ENCODE measurements at places on chromosomes 13 and 19. TPM values are rescaled to one million over a fixed set of nuclear protein-coding genes. Genes with fewer than 3 reads are reported as not detected.
A peak's percentile ranks its signal among the peaks of the same experiment; 100 is the strongest.

Gene TMEM38A
- 86.7 TPM for total RNA-seq

Gene PLIN3
- total RNA-seq = 26.8 TPM

DNA sequence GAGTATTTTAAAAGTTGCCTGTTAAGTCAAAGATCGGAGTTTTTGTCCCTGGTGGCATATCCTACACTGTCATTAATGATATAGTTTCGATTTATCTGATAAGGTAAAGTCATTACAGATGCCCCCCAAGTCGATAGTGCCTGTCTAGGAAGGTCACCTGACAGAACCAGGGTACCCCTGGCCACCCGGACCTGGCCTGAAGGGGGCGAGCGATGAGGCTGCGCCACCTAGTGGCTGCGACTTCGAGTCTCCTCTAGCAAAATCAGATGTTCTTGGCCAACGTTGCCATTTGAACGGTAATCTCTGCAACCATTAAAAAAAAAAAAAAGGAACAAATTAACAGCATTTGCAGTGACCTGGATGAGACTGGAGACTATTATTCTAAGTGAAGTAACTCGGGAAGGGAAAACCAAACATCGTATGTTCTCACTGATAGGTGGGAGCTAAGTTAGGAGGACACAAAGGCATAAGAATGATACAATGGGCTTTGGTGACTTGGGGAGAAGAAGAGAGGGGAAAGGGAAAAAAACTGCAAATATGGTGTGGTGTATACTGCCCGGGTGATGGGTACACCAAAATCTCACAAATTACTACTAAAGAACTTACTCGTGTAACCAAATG is 565.1 kb downstream of the LIG4 start:
- DNase-seq = peak; percentile 50

Gene ERICH6B
- not detected for total RNA-seq

DNA sequence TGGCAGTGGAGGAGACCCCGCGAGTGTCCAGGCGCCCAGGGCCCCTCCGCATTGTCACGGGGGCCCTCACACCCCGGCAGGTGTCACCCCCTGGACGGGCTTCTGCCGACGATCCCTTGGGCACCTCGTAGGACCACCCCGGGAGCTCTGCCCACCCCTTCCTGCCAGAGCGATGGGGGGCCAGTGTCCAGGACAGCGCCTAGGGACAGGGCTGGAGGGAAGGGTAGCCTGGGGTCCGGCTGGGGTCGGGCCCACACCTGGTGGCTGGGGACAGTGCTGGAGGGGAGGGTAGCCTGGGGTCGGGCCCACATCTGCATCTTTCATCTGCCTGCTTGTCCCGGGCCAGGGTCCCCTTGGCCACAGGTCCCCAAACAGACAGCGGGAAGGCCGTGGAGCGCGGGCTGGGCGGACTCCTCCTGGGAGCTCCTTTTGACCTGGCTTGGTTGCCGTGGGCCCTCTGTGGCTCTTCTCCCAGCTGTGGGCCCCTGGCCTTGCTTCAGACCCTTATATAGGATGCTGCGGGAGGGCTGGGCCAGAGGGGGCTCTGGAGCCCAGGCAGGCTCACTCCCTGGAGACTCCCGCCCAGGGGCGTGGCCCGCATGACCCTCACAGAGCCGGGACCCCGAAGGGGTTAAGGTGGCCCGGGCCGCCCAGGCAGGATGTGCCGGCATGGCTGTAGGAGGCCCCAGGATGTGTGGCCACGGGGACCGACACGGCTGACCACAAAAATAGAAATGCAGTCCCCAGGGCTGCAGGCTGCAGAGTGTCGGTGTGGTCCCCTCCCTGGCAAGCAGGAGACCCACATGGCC is 74.1 kb upstream of the MCF2L start:
- DNase-seq = no peak

DNA sequence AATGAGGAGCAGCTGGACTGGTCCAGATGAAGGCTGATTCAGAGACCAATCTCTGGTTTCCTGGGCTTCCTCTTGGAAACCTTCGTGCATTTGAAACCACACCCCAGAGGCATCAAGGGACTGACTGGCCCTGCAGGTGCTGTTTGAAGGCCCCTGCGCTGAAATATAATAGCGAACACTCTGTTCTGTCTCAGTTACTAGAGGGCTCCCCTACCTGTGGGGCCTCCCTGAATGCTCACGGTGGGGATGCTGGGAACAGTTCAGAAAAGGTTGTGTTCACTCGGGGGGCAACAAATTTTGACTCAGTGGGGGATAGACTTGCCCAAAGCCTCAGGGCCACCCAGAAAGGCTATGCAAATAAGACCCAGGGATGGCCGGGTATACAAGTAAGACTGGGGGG is 6.4 kb downstream of the CCDC8 start:
- DNase-seq = no peak

- no peak for DNase-seq
Observed at GRCh38 chr13:105814902-105815250, 720.6 kb downstream of the EFNB2 start.

- DNase-seq = peak; percentile 48
Observed at GRCh38 chr19:16836115-16837034, 7.2 kb downstream of the SIN3B start.

Gene APC2
- 0.40 TPM for total RNA-seq

DNA sequence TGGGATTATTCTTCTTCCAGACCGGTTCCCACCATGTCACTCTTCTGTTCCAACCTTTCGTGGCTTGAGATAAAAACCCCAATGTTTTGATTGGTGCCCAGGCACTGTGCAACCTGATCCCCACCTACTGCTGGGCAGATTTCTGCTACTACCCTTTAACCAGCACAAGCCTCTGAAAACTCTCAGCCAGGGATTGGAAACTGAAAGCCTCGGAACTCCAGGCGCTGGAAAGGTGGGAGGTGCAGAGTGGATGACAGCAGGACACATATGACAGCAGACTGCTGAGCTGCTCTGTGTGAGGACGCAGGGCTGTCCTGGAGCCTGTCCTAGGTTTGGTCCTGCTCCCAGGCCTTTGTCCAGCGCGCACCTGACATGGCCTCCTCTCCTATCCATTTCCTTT is 68.5 kb upstream of the GTF3A start:
- DNase-seq = no peak

DNA sequence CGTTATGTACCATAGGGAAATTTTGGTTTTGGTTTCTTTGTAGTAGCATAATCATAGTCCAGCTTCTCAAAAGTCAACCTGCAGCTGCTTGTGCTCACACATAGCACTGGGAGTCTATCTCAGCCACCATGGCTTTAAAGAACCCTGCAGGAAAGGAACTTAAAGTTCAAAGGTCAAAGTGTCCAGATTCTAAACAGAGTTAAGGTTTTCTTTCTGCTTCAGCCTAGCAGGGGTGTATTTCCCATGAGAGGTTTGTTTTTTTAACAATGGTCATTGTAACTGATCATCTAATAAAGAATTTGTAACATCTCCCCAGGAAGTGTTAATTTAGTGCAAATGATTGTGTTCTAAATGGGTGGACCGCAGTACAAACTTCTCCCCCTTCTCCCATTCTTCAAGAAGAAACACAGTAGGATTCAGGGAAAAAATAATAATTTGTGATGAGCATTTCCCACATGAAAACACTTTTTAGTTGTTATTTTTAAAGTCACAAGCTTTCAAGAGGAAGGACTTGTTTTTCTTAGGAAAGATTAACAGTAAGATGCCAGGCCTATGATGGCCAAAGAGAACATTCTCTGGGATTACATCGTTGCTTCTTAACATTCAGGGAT is 168.0 kb downstream of the EFNB2 start:
- no peak for DNase-seq

Gene DACT3
- 14.6 TPM for total RNA-seq

DNA sequence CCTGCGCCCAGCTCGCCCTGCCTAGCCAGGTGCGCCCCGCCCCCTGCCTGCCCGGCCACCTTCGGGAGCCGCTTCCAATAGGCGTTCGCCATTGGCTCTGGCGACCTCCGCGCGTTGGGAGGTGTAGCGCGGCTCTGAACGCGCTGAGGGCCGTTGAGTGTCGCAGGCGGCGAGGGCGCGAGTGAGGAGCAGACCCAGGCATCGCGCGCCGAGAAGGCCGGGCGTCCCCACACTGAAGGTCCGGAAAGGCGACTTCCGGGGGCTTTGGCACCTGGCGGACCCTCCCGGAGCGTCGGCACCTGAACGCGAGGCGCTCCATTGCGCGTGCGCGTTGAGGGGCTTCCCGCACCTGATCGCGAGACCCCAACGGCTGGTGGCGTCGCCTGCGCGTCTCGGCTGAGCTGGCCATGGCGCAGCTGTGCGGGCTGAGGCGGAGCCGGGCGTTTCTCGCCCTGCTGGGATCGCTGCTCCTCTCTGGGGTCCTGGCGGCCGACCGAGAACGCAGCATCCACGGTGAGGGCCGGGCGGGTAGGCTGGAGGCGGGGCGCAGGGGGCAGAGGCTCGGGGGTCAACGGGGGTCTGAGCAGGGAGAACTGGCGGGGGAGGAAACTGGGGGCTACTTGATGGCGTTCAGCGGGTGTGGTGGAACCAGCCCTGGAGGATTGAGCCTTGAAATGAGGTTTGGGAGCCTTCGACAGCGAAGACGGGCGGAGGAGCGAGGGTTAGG is at the start of gene SPINT2:
TSS of gene SPINT2 (plus strand) at position 88 of the 727 bp plus-strand sequence. CDS start at position 408, 320 bp downstream.
- DNase-seq = no peak

Gene ZNF808
- total RNA-seq = 15.9 TPM

DNA sequence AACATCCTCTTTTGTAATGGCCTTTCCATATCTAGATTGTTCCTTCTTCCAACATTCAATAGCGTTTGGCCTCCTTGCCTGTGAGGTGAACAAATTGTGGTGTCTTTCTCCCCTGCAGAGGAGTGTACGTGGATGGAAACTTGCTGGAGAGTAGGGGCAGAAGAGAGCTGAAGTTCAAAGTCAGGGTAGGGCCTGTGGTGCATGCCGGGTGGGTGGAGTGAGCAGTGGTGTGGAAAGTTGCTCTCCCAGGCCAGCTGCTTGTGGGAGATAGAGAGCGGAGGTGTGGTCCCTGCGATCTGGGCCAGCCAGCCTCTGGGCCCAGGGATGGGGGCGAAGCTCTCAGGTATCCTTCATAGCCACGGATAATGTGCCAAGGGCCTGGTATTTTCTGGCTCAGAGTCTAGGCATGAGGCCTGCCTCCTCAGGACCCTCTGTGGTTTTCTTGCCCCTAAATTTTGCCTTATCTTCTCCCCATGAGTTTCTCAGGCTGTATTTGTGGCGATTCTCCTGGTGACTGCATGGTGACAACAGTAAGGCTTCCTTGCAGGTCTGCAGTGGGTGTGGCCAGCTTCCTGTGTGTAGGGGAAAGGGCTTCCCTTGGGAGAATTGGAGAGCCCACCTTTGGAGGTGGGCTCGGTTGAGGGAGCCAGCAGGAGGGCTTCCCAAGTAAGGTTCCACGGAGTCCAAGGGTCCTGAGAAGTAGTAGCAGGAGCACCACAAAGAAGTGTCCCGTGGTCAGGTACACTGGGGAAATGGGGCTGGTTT is 6.7 kb downstream of the RGCC start:
- peak; percentile 30 for DNase-seq

- peak; percentile 80 for DNase-seq
Observed at GRCh38 chr13:51155776-51156515, 44.9 kb upstream of the C13orf42 start.

DNA sequence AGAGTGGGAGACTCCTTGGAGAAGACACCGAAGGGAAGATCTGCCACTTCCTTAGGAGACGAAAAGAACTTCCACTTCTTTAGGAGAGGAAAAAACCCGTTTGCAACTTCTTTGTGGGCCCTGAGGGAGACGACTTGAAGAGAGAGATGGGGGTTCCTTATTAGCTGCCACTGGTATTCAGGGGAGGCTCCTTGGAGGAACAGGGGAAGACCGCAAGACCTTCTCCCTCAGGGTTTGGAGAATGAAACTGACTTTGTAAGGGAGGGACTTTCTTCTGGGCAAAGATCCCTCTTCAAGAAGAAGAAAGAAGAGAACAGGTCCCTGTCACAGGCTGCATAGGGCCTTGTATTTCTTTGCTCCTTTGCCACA is 416 bp downstream of the BCKDHA start:
- no peak for DNase-seq

DNA sequence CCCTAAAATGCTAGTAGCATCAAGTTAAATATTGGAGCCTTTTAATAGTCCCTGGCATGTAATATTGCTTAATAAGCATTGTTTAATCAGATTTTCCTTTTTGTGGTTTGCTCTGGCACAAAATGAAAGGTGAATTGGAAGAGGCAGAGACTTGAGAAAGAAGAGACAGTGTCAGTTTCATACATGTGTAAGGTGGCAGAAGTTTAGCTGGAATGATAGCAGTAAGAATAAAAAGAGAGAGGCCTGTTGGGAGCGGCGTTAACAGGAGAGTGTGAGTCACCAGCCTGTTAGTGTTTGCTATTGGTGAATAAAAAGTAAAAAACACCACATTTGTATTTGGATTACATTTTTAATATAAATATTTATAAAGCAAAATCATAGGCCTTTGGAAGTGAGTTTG is 145.3 kb downstream of the PDS5B start:
- DNase-seq = peak; percentile 16
